ENCODE measurements at places on chromosomes 16 and 17. TPM values are rescaled to one million over a fixed set of nuclear protein-coding genes. Genes with fewer than 3 reads are reported as not detected.

The KRTAP4-9 gene
- not detected for total RNA-seq

The LCAT gene
- 10.7 TPM for total RNA-seq

DNA sequence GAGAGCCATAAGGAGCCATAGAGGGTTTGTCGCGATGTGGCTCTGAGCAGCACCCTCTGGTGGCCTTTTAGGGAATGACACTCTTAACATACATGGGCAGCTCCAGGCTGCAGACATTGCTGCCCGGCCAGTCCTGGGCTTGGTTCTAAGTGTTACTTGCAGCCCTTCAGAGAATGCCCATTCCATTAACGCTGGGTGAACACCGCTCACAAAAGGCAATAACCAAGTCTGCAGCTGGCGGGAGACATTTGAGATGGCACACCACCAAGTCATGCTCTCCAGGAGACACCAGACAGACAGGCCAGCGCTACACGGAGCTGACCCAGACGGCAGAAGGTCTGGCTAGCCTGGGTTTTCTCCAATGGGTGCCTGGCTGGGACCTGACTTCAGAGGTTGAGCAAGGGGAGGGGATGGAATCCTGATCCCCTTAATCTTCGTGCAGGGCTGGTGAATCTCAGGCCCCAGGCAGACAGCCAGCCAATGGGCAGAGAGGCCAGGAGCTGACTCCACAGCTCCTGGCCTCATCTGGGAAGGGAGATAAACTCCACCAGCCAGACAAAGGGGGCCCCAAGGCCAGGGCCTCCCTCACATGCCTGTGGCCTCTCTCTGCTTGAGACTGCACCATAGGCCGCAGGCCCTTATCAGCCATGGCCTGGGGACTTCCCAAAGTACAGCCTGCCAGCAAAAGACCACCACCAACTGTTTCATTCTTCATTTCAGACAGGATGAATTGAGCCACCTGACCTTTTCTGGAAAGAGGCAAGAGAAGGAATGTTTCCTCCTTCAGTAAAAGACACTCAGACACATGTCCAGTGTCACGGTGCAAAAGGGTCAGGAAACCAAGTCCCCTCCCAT, 58.8 kb downstream of the ZDHHC7 start:
- H3K36me3 ChIP-seq = no peaks in the 10 kb centered on the region
- peaks cover 2% of the 10 kb centered on the region for H3K4me1 ChIP-seq
- no peaks in the 10 kb centered on the region for H3K27me3 ChIP-seq
- H3K4me3 ChIP-seq = no peak overlapping the region
- DNase-seq = peak; percentile 79

DNA sequence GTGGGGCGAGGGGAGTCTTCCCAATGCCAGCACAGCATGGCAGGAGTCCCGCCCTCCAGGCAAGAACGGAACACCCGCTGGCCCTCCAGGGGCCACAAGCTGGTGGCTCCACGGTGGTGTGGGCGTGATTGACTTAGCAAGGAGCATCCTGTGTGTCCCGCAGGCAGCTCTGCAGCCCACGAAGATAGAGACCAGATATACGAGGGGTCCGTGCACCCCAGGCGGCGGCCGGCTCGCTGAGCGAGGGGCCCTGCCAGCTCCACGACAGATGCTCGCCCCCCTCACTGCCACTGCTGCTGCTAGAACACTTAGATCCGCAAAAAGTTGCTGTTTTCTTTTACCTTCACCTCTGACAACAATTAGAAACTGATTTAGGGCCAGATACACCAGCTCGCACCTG, 10.0 kb upstream of the CACNA1H start:
- H3K4me3 ChIP-seq = no peak overlapping the region
- DNase-seq = no peak
- no peaks in the 10 kb centered on the region for H3K36me3 ChIP-seq
- peaks cover 6% of the 10 kb centered on the region for H3K27me3 ChIP-seq
- no peaks in the 10 kb centered on the region for H3K4me1 ChIP-seq

DNA sequence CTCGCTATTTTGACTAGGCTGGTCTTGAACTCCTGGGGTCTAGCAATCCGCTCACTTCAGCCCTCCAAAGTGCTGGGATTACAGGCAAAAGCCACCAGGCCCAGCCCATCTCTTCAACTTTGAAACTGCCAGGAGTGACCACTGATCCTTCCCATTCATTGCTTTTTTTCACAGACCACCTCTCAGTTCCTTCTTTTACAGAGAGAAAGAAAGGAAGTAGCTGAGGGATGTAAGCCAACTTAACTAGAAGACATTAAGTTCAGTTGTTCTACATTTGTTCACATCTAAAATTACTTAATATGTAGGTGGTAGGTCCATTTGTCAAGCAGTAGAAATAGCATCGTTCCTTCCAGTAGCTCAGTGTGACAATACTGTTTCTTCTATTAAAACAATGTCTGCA, 219.8 kb downstream of the STX8 start:
- no peak for DNase-seq
- H3K27ac ChIP-seq = no peak overlapping the region
- H3K36me3 ChIP-seq = peaks cover 3% of the 10 kb centered on the region
- no peak overlapping the region for H3K4me3 ChIP-seq
- no peaks in the 10 kb centered on the region for H3K27me3 ChIP-seq
